Activated T-cell treated with anti-CD3 and anti-CD28 coated beads for 4 hours (primary cell): ENCODE measurements at places on chromosomes 4 and X.

DNA sequence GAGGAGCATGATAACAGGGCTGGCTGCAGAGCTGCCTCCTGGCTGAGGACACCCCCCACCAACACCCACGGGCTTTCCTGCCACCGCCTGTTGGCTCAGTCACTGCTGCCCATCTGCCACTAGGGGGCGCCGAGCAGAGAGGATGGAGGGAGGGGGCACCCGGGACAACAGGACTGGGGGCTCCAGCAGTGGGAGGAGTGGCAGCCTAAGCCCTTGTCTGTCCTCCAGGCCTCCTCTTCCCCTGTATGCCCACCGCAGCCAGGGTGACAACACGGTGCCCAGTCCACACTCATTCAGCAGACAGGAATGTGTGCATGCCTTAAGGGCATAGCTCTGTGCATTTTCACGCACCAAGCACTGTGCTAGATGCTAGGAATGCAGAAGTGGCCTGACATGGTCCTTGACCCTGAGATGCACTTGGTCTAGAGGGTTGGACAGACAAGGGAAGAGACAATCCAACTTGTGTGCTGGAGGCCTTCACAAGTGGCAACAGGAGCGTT is 149.9 kb downstream of the AMMECR1 start:
- DNase-seq, result peak; percentile 30

DNA sequence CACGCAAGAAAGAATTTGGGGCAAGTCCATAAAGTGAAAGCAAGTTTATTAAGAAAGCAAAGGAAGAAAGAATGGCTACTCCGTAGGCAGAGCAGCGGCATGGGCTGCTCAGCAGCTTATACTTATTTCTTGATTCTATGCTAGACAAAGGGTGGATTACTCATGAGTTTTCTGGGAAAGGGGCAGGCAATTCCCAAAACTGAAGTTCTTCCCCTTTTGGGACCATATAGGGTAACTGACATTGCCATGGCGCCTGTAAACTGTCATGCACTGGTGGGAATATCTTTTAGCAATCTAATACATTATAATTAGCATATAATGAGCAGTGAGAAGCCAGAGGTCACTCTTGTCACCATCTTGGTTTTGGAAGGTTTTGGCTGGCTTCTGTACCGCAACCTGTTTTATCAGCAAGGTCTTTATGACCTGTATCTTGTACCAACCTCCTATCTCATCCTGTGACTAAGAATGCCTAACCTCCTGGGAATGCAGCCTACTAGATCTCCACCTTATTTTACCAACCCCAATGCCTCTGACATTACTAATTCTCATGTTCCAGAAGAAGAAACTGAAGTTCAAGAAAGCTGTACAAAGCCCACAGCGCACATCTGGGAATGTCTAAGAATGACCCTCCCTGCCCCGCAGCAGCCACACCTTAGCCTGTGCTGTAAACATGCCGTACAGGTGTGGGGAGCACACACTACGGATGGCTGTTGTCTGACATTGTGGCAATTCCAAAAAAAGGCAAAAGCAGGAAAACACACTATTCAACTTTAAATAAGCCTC is 18.6 kb downstream of the RXFP1 start:
- no peak for DNase-seq

DNA sequence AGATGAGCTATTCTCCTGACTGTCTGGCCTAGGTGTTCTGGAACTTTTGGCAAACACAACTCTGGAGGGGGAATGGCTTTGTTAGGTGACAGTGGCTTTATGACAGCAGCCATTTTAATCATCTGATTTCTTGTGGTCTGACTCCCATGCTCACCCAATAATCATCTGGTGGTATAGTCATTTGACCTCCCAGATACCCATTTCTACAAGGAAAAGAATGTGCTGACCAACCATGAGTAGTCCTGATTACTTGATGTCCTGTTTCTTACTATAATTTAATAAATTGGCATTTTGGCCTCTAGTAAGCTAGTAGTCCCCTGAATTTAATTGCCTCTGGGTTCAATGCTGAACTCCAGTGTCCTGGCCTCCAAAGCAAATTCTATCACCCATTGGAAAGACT is 109.9 kb upstream of the DUSP21 start:
- no peak for DNase-seq

GRCh38 chr4:18077808-18078207 is 56.3 kb upstream of the LCORL start:
- no peak for DNase-seq

DNA sequence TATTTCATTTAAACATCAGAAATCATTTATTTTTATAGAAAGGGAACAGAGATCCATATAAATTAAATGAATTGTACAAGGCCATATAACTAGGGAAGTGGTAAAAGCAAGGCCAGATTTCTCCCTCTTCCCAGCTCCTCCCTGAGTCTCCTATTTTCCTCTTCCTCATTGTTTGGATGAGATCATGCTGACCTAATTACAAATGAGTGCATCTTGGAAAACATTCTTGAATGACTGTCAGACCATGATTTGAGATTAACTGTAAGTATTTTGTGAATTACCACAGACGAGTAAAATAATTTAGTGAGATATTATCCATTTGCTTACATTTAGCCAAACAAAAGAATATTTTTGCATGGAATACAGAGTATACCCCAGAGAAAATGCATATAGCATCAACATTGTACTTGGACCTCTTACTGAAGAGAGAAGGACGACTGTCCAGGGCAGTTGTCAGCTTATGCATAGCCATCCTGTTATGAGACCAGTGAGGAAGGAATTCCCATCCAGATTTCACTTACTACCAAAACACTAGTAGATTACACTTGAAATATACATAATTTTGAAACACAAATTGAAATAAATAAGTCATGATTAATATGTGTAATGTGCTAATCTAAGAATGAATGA is 47.3 kb downstream of the SLAIN2 start:
- no peak for DNase-seq

DNA sequence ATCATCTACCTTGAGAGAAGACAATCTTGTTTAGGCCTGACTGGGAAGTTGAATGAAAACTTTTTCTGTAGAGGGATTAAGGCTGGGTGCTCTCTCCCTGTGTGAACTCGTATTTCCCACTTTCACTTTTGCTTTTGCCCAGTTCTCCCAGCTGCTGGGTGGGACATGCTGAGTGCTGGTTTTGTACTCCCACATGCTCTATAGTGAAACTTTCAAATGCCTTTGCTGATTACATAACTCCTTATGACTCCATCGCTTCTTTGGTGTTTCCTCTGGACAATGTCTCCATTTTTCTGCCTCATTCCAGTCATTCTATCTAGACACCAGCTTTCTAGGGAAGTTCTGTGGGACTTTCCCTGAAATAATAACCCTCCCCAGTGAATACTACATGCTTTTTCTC is 100.5 kb downstream of the CLNK start:
- no peak for DNase-seq

- DNase-seq, result no peak
Observed at GRCh38 chr4:152843481-152844090, 63.8 kb downstream of the ARFIP1 start.

DNA sequence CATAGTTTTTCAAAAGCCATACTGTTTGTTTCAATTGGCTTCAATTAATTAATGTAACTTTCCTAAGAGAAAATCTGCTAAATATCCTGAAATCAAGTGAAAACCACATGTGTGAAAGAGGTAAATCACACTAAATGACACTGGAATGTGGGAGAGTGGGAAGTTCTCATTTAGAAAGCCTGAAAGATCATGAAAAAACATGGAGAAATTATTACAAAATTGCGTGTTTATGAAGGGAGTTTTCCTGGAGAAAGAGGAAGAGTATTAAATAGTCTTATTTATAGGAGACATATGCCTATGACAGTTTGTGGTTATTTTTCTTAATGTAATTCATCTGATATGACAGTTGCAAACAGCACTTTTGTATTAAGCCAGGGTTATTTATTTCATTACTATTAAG is 183.7 kb downstream of the DKK2 start:
- no peak for DNase-seq

- peak; percentile 35 for DNase-seq
Observed at GRCh38 chrX:2707334-2707760, 16.3 kb downstream of the CD99 start.

DNA sequence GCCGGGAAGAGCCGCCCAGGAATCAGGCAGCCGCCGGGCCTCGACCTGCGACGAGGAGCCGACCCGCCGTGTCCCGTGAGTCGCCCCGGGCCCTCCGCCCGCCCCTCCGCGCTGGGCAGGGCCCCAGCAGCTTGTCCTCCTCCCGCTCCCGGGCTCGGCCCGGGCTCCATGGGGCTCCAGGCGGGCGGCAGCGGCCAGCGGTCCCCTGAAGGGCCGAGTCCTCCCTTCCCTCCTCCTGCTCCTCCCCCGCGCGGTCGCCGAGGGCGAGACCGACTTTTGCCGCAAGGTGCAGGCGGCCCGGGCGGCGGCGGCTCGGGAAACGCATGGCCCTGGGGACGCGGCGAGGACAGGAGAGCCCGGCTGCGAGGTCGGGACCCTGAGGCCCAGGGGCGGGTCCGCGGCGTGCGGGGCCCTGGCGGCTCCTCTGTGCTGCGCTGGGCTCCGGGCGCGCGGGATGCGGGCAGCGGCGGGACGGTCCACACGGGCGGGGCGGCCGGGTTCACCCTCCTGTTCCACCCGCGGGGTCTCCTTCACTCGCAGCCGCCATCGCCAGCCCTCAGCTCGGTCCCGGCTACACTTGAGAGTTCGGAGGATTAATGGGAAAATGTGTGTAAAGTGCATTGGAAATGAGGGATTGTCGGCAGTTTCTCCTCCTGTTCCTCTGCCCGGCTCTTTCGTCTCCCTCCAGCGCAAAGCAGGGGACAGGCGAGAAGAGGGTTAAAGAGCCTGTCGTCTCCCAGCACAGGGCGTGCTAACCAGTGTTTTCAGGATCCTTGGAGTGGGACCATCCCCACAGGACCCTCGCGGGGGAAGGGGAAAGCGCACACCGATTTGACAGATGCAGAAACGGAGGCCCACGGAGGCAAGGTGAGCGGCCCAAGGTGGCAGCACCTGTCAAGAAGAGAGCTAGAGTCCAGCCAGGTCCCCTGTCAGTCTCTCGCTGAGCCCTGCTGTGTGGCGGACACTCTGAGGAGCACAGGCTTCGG is 16.6 kb upstream of the ZNF718 start:
- no peak for DNase-seq

- no peak for DNase-seq
Observed at GRCh38 chr4:155952501-155952901, 1.2 kb downstream of the CTSO start.

GRCh38 chrX:110146521-110146920 is 143.6 kb downstream of the TMEM164 start:
- peak; percentile 15 for DNase-seq

- DNase-seq, result no peak
Observed at GRCh38 chr4:10204401-10205058, 87.9 kb upstream of the WDR1 start.

DNA sequence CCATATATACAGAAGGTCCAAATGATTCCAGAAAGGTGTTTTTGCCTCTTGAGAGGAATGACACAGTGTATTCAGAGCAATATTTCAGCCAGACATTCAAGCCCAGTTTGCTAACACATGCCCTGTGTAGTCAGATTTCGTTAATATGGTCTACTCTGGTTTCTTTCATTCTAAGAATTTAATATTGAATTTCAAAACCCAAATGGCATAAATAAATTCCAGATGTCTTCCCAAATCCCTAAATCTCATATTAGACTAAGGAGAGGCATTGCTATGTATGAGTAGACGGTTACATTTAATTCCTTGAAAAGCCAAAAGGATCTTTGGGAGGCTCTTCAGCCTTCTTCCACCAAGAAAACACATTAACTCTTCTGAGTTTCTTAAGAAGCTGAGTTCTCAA is 66.3 kb upstream of the C1QTNF7 start:
- DNase-seq, result no peak

DNA sequence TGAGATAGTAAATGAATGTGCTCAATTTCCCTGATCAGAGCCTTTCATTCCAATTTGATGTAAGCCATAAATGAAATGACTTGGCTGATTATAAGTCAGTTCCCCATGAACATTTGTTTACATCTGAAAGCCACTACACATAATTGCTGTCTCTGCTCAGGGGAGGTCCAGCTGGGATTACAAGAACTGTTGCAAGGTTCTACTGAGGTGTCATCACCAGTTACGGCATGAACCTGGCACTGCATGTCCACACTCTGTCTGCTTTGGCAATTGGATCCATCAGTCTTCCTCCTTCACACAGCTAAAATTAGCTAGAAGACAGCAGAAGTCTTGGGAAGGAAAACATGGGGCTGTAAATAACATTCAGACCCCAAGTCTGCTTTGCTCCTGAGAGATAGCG is 12.8 kb upstream of the MBNL3 start:
- DNase-seq, result no peak

- DNase-seq, result peak; percentile 75
Observed at GRCh38 chrX:154308108-154308946, 12.7 kb downstream of the TKTL1 start.

GRCh38 chrX:121570072-121570841 is 522.8 kb downstream of the GLUD2 start:
- no peak for DNase-seq
